AG08395 (cell line): ENCODE measurements at places on chromosomes 2 and 18.

- no peak for DNase-seq
Measured at GRCh38 chr2:175834477-175834876, 167.6 kb downstream of the LNPK start.

DNA sequence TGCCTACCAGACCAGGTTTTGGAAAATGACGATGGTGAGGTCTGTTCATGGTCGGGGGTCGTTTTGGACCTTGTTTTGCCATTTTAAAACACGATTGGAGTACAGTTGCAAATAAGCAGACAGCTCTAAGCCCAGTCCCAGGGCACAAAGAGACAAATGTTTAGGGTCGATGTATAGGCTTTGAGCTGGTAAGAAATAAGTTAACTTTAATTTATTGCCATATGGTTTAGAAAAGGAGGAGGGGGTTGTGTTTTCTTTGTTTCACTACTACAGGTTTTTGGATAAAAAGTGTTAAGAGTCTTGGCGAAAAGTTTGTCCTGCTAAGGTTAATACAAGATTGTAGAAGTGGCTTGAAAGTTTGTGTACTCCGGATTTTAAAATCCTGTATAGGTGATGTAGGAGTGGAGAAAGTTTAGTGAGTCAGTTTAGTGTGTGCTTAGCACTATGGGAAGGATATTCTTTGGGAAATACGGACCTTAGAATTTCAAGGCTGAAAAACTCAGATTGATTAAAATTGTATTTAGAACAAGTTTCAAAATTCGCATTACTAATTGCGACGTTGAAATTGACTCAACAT is 1.3 kb downstream of the KCMF1 start:
- DNase-seq: no peak

DNA sequence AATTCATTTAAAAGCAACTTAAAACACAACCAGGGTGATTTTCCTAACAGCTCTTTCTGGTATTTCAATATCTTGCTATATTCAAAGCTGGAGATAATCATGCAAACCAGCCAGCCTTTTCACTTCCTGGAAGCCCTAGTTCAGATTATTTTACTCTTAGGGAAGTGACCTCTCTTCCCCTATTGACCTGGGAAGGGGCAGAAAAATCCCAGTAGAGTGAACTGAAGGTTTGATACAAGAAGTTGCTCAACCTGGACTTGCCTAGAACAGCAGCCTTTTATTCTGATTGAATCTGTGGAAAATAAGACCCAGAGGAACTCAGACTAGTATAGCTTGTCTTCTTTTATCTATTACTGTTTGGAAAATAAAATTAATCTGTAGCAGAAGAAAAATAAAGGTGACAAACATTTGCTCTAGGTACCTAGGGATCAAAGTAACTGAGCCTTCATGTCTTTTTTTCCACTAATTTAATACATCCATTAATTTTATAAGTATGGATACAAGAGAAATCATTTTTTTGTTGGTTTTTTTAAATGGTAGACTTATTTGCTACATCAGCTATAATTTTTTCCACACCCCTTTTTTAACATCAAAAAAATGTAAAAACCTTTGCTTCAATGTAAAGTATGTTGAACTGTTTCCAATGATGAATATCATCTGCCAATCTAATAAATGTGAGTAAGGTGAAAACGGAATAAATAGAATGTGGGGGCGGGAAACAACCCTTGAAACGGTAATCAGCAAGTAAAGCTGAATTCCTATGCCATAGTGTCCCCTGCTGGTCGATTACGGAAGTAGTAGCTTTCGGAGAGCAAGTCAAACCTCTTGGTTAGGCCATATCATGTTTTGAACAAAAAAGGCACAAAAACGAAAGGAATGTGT is 629.9 kb downstream of the NRXN1 start:
- DNase-seq: peak; percentile 1

DNA sequence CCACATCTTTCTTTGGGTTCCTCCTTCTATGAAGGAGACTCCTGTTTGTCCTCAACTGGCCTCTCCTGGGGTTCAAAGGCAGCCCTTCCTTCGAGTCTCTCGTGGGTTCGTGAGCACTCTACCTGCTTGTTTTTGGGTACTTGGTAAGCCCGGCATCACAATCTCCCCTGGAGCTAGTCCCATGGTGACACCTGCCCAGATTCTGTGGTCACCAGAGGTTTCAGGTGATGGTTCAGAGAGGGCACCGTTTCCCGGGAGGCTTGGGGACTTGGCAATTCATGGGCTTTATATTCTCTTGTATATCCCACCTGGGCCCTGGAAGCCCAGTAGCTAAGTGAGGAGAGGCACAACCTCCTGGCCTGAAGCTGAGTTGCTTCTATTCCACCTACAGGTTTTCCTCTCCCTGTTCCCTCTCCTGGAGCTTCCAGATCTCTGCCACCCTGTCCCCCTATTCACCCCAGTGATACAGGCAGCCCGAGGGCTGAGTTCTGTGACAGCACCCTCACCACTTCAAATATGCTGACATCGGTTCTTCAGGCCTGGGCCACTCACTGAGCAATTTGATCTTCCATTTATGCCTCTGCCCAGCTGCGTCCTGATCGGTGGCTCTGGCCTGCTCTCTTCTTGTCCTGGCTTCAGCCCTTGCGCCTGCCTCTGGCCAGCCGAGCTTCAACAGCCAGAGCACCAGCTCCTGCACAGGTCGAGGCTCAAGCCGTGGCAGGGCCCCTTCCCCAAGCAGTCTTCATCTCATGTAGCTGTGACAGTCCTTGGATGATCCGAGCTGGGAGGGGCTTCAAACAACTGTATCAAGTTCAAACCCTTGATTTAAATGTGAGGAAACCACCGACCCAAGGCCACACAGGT is 91.5 kb downstream of the MSH2 start:
- DNase-seq: no peak

GRCh38 chr18:40957533-40958070 is 997.4 kb upstream of the PIK3C3 start:
- DNase-seq: no peak

GRCh38 chr2:119174216-119174992 is 15.9 kb upstream of the C1QL2 start:
- peak; percentile 46 for DNase-seq

DNA sequence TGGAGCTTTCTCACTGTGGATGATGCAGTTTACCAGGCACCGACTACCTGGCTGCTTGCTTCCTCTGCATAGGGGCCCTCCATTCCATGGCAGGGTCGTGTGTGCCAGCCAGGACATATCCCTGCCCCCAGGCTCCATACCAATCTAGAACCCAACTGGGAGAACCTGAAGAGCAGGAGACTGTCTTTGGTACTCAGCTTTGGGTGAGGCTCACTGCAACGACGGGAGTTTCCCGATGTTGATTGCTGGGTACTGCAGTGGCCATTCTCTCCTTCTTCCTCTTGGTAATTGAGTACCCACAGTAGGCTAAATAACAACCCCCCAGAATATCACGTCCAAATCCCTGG is 133.3 kb upstream of the SERTAD2 start:
- no peak for DNase-seq

DNA sequence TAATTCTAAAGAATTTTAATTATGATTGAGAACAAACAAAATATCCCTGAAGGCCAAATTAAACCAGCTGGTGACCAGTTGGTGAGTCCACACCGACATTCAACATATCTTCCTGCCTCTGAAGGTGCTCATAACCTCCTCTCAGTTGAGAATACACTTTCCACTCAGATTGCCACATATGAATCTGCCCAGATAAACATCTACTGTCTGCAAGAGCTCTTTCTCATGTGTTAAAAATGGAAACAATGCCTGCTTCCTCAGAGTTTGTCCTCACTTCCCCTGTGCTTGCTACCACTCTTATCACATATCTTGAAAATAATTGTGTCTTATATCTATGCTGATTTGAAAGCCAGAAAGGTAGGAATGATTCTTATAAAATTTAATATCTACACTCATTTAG is 177.7 kb upstream of the GULP1 start:
- peak; percentile 18 for DNase-seq

GRCh38 chr2:107312240-107312639 is 426.3 kb upstream of the ST6GAL2 start:
- DNase-seq: no peak

- DNase-seq: no peak
Measured at GRCh38 chr2:184498936-184499335, 99.4 kb upstream of the ZNF804A start.

GRCh38 chr2:64698177-64698643 is 44.5 kb upstream of the SERTAD2 start:
- no peak for DNase-seq

DNA sequence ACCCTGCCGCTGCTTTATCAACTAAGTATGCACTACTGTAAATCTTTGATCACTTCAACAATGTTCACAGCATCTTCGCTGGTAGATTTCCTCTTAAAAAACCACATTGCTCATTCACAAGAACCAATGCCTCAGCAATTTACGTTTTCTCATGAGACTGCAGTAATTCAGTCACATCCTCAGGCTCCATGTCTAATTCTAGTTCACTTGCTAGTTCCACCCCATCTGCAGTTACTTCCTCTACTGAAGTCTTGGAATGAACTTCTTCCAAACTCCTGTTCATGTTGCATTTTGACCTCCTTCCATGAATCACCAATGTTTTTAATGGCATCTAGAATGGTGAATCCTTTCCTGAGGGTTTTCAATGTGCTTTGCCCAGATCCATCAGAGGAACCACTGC is 35.8 kb downstream of the PRELID3A start:
- DNase-seq: no peak
